CD4-positive, alpha-beta T cell treated with Interleukin-4 for 4 hours (primary cell): ENCODE measurements at places on chromosomes 4 and X.
A peak's percentile ranks its signal among the peaks of the same experiment; 100 is the strongest.

DNA sequence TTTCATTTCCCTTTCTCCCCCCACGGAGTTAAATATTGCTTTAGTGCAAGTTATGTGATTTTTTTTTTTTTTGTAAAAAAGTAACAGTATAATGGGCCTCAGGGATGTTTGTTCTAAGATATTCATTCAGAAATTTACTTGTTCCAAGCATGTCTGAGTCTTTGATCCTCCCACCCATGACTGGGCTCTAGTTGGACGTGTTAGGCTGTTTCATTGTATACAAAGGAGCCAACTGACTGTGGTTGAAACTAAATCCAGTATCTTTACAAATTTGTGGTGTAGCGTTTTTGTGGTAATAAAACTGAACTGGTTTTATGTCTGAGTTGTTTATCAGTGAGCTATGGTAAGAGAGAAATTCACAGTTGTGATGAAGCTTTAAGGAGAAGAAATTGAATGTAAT, 74.1 kb downstream of the DOCK11 start:
- no peak for DNase-seq

DNA sequence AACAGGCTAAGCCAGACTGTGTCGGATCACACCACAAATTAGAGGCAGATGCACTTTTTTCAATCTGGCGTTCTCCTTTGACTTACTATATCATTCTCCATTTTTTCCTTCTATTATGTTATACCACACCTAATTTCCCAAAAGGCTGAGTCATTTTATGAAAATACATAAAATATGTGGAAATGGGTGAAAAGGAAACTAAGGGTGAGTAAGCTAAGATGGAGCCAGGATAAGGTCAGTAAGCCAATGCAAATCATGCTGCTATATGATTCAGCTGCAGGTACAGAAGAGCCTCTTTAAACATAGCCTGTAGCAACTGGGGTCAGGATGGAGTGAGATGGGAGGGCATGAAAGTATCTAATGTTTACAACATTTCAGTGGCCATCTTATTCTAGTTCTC, 94.0 kb upstream of the TEX13A start:
- DNase-seq = no peak

GRCh38 chr4:77817304-77818072, 1.7 kb downstream of the CNOT6L start:
- no peak for DNase-seq

- DNase-seq = no peak
Measured at GRCh38 chrX:95056901-95057300, 1382.9 kb downstream of the FAM133A start.

GRCh38 chr4:136056748-136057147, 1475.5 kb downstream of the PCDH18 start:
- DNase-seq = no peak

GRCh38 chr4:1201851-1202525, 29.6 kb upstream of the SPON2 start:
- DNase-seq = peak; percentile 90

GRCh38 chr4:48558026-48558425, 68.0 kb downstream of the ZAR1 start:
- DNase-seq = no peak

- no peak for DNase-seq
Measured at GRCh38 chrX:39836802-39837420, 260.8 kb downstream of the BCOR start.

DNA sequence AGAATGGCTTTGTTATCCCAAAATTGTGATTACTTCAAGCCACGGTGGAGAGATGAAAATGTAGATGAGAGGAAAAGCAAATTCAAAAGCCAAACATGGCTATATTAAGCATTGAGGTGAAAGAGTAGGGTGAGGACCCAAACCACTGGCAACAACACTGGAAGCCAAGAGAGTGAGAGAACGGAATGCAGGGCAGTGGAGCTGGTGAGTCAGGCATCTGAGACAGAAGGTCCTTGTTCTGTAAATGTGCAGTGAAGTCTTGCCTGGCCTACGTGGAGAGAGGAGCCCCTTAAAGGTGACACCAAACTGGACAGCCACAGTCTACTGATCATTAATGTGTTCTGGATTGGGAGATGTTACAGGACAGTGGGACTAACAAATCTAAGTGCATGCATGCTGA, 22.8 kb upstream of the SEC24B start:
- no peak for DNase-seq

DNA sequence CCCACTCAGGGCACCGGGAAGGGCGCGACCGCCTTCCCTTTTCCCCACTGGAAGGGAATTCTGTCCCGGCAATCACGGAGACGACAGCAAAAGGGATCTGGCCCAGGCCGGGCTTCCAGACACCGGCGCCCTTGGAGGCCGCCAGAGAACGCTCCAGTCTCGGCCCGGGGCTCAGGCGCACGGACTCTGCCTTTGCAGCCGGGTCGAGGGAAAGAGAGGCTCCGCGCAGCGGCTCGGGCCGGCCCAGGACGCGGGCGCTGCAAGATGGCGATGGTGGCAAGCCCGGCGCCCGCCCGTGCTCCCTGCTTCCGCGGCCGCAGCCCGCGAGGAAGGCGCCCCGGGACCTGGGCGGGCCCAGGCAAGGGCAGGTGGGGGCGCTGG, 1.1 kb downstream of the CTBP1 start:
- DNase-seq = no peak

GRCh38 chrX:124736553-124737270, 390.3 kb downstream of the SH2D1A start:
- DNase-seq = peak; percentile 50

DNA sequence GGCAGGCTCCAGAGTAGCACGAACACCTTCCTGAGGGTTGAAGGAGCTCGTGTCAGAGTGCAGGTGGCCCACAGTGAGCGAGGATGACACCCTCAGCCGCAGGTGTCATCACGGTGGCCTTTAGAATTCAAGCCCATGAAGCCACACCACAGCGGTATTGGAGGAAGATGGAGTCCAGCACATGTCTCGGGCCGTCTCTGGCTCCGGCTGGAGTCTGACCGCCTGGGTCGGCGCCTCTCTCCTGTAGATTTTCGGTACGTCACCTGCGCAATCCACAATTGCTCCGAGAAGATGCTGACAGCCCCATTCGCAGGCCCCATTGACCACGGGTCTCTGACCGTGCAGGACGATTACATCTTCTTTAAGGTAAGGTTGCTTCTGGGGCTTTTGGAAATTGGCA, 229.4 kb upstream of the PSAPL1 start:
- DNase-seq = no peak

DNA sequence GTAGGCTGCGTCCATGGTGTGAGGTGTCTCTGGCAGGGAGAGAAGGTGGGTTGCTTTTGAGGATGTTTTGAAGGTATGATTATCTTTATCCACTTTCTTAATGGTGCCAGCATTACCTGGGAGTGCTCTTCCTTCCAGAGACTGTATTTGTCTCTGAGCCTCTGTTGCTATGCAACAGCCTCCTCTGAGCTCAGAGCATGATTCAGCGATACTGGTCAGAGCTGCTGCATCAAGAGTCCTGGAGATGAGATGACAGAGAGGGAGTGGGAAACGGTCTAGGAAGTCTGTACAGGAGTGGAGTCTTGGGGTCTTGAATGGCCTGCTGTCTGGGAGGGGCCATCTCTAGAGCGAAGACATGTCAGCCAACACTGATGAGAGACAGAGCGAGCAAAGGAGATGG, 104.4 kb upstream of the RAB40AL start:
- DNase-seq = no peak

DNA sequence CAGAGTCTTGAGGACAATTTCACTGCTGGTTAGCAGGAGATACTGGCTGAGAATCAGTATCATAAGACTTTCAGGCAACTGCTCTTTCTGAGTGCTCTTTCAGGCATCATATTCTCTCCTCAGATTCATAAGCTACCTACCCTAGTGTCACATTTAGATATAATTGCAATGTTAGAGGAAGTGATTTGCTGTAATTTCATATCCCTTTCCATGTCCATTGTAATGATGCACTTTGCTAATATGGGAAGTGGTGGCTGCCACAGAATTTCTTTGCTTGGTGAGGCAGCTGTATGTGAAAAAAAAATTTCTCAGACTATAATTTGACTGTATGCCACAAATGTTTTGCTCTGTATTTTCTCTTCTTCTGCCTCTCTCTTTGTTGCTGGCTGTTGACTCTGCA, 63.3 kb downstream of the DOCK11 start:
- DNase-seq = no peak

GRCh38 chr4:103497692-103498091, 222.1 kb downstream of the TACR3 start:
- no peak for DNase-seq

- peak; percentile 22 for DNase-seq
Measured at GRCh38 chrX:65601126-65601525, 66.3 kb upstream of the MSN start.

DNA sequence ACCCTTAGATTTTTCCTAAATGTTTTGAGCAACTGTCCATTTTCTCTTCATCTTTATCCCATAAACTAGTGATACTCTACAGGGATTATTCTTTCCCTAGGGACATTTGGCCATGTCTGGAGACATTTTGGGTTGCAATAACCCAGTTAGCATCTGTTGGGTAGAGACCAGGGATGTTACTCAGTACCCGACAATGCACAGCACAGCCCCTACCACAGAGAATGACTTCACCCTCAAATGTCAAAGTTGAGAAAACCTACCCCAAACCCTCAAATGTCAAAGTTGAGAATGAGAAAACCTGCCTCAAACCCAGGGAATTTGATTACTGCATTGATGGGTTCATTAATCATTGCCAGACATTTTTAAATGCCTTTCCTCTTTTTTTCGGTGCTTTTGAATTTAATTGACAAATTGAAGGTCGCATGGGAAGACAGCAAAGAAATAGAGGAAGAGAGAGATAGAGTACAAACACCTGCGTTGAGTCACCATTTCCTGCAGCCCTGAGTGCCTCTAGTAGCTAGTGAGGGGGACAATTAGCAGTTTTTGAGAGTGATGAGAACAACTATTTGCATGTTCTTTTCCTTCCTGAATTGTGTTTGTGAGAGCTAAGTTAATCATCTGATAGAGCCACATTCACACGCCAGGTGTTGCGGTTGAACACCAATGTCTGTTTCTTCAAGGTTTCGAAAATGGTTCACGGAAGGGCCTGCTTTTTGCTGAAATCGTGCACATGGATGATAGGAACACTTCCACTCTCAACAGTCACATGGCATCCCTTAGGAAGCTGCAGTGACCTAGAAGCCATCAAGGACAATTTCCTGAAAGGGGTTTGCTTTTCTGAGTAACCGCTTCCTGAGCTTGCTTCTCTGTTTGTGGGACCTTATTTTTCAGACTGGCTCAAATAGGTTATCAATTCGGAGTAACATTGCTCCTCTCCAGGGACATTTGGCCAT, 203.9 kb upstream of the VCX3A start:
- no peak for DNase-seq

- peak; percentile 30 for DNase-seq
Measured at GRCh38 chr4:102263024-102263787, 82.1 kb downstream of the SLC39A8 start.

DNA sequence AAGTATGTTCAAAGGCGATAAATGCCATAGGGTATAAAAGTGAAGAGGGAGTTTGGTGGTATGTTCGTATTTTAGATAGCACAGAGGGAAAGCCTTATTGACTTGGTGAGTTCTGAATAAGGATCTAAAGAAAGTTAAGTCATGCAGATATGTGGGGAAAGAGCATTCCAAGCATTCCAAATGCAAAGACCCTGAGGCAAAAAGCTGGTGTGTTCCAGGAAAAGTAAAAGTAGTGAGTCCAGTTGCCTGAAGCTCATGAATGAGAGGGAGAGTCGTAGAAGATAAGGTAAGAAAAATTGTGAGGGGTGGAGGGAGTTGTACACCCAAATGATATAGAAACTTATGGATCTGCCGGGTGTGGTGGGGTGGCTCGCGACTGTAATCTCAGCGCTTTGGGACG, 426.7 kb downstream of the RPA4 start:
- DNase-seq = no peak

DNA sequence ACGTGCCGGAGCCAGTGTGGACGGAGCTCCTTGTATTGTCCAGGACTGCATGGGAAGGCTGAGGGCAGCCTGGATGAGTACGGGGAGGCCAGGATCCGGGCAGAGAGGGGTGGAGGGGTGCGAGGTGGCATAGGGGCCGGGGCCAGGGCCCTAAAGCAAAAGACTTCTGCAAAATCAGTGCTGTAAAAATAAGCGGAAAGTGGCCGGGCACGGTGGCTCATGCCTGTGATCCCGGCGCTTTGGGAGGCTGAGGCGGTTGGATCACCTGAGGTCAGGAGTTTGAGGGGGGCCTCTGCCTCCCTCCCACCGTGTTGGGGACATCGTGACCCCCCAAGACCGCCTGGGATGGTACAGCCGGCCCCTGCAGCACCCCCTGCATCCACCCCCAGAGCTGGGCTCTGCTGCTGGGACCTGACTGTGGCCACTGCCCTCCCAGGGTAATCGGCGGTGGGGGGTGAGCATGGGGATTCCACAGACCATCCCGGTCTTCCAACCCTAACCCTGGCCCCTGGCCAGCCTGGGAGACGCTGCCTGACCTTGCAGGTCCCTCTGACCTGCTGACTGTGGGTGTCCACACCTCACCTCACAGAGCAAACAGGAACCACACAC, 23.4 kb upstream of the PLCXD1 start:
- DNase-seq = no peak

- no peak for DNase-seq
Measured at GRCh38 chr4:169909479-169909878, 116.7 kb downstream of the MFAP3L start.

DNA sequence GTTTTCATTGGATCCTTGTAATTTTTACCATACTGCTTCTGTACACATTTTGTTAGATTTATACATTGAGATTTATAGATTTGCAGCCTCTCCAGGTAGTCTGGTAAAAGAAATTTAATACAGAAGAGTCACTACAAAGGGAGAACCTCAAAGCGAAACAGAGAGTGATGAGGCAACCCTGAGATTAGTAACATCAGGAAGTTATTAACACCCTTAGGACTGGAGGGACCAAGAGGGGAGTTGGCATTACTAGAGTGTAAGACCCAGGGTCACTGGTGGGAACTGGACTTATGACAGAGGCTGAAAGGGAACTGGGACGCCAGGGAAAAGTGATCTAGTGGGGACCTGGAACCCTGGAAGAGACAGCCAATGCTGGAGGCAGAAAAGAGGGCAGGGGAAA, 20.6 kb upstream of the MAML3 start:
- no peak for DNase-seq

GRCh38 chr4:4637710-4638109, 95.9 kb upstream of the STX18 start:
- no peak for DNase-seq

DNA sequence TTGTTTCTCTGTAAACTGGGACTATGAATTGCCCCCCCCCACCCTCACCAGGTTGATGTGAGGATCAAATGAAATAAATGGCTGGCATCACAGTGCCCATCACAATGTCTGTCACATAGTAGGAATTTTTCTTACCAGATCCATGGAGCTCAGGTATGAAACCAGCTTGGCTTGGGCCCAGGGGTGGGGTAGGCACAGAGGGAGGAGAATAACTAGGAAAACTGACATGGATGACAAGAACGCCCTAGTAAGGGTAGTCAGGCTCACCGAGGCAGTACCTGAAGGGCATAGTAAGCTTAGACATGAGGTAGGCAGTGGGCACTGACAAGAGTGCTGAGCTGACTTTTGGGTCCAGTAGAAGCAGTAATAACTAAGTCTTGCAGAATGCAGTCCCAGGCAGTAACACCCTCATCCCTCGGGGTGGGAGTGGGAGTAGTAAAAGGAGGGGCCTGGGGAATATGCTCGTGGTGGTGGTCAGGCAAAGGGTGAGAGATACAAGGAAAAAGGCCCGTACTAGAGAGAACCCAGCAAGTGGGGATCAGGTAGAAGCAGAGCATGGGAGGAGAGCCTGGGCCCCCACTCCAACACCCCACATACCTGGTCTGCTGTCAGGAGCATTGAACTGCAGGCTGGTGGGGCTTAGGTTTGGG, 155.9 kb upstream of the PJA1 start:
- DNase-seq = no peak

GRCh38 chr4:109735566-109736365, 5.9 kb upstream of the PLA2G12A start:
- DNase-seq = no peak

- DNase-seq = no peak
Measured at GRCh38 chr4:52813546-52813945, 48.6 kb upstream of the RASL11B start.
